ENCODE measurements at places on chromosomes 7 and 10. TPM values are rescaled to one million over a fixed set of nuclear protein-coding genes. Genes with fewer than 3 reads are reported as not detected.

DNA sequence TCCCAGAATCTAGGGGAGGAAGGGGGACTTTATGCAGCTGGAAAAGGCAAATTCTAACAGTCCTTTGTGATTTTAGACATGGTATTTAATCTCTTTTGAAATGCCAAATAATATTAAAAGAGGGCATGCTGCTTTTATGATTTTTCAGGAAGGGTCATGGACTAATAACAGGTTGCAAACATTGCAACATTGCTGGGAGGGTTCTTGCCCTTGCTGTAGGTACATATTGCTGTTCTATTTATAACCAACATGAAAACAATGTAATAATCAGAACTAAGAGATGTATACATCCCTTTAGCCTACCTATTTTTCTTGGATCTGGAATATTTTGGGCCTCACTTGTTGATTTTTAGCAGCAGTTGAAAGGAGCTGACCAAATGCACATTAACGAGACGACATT lies 411.6 kb downstream of the KCNMA1 start:
- no peak overlapping the region for H3K4me3 ChIP-seq
- no peaks in the 10 kb centered on the region for H3K36me3 ChIP-seq
- DNase-seq: no peak
- no peak overlapping the region for H3K27ac ChIP-seq
- no peaks in the 10 kb centered on the region for H3K27me3 ChIP-seq
- no peaks in the 10 kb centered on the region for H3K4me1 ChIP-seq

Gene PLEKHA1
- total RNA-seq: 12.9 TPM

Gene ANKRD30A
- total RNA-seq: not detected

GRCh38 chr7:142188154-142188553 lies 69.7 kb downstream of the PRSS58 start:
- no peaks in the 10 kb centered on the region for H3K36me3 ChIP-seq
- peaks cover 5% of the 10 kb centered on the region for H3K4me1 ChIP-seq
- peaks cover 4% of the 10 kb centered on the region for H3K27me3 ChIP-seq
- no peak for DNase-seq

Gene CYP3A5
- not detected for total RNA-seq

Gene SFRP5
- not detected for total RNA-seq

DNA sequence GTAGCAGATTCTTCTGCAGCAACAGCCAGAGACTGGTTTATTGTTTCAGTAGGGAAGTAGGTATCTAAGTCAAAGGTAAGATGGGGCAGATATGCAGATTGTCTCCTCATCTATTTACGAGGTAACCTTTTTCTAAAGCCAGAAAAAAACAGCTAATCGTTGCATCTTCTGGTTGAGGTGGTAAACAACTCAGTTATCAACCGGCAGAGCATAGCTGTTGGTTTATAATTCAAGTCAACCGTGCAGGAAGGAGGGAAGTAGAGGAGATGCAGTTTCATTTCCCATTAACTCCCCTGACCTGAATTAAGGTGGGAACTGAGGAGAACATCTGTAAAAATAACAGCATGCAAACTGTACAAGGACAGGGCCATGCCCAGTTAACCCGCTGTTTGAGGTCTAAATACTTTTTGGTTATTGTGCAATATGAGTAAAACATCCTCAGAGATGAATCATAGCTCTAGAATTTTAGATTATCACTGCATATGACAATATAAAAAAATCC lies 156.5 kb upstream of the ITGB1 start:
- H3K36me3 ChIP-seq: peaks cover 5% of the 10 kb centered on the region
- peak overlapping the region; percentile 75 for H3K27ac ChIP-seq
- peaks cover 4% of the 10 kb centered on the region for H3K27me3 ChIP-seq
- H3K4me3 ChIP-seq: peak overlapping the region; percentile 47

Gene GDF2
- not detected for total RNA-seq

Gene UCMA
- total RNA-seq: not detected

GRCh38 chr7:64611717-64612116 lies 48.8 kb upstream of the ZNF680 start:
- H3K4me1 ChIP-seq: no peaks in the 10 kb centered on the region
- no peak for DNase-seq
- no peaks in the 10 kb centered on the region for H3K27me3 ChIP-seq
- H3K4me3 ChIP-seq: no peak overlapping the region
- no peak overlapping the region for H3K27ac ChIP-seq

- H3K4me3 ChIP-seq: no peak overlapping the region
- no peaks in the 10 kb centered on the region for H3K27me3 ChIP-seq
These were observed 31.5 kb upstream of the RSBN1L start for GRCh38 chr7:77664715-77665114.

GRCh38 chr10:69747179-69747578 lies 54.5 kb upstream of the COL13A1 start:
- no peak overlapping the region for H3K4me3 ChIP-seq
- H3K36me3 ChIP-seq: no peaks in the 10 kb centered on the region
- no peak for DNase-seq
- no peaks in the 10 kb centered on the region for H3K4me1 ChIP-seq
- H3K27ac ChIP-seq: no peak overlapping the region

Gene SLC25A40
- 47.9 TPM for total RNA-seq

DNA sequence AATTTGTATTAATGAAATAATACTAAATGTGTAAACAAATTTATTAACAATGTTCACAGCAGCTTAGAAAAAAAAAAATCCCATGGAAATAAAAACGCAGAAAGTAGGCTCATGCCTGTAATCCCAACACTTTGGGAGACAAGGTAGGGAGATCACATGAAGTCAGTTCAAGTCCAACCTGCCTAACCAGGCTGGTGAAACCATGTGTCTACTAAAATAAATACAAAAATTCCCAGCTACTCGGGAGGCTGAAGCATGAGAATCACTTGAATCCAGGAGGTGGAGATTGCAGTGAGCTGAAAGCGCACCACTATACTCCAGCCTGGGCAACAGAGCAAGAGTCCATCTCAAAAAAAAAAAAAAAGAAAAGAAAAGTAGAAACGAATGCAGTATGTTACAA lies 36.2 kb downstream of the LARP4B start:
- no peak overlapping the region for H3K4me3 ChIP-seq
- peaks cover 30% of the 10 kb centered on the region for H3K4me1 ChIP-seq
- H3K27ac ChIP-seq: no peak overlapping the region
- no peaks in the 10 kb centered on the region for H3K27me3 ChIP-seq
- no peak for DNase-seq

Gene CALN1
- total RNA-seq: not detected

DNA sequence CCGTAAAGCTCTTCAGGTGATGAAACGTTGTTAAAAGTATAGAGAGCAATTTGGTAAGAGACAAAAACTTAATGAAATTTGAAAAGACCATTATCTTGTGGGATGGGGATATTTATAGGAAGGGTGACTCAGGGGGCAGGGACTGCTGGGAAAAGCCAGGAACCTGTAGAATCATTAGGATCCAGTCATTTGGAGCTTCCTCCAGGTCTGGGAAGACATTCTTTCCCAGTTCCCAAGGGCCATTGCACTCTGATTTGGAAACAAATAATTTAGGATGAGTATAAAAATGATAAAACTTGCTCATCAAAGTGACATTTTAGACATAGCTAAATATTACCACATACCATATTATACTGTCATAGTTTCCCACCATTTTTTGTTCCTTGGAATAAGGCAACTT lies 143.9 kb downstream of the PFKFB3 start:
- H3K27ac ChIP-seq: peak overlapping the region; percentile 99
- no peak for DNase-seq
- no peaks in the 10 kb centered on the region for H3K27me3 ChIP-seq
- H3K4me1 ChIP-seq: peaks cover 57% of the 10 kb centered on the region

DNA sequence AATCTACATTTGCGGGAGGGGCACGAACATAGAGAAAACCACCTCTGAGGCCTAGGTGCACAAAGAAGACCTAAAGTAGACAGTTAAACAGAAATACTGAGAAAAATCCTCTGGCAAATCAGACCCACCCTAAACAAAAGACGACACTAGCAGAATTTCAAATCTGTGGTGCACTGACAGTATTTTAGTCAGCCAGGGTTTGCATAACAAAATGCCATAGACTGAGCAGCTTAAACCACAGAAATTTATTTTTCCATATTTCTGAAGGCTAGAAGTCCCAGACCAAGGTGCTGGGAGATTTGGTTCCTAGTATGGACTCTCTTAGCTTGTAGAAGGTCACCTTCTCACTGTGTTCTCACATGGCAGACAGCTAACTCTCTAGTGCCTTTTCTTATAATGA lies 26.3 kb downstream of the IPMK start:
- H3K4me3 ChIP-seq: no peak overlapping the region
- H3K36me3 ChIP-seq: peaks cover 25% of the 10 kb centered on the region
- peaks cover 37% of the 10 kb centered on the region for H3K4me1 ChIP-seq
- no peaks in the 10 kb centered on the region for H3K27me3 ChIP-seq

Gene C7orf57
- 0.90 TPM for total RNA-seq

DNA sequence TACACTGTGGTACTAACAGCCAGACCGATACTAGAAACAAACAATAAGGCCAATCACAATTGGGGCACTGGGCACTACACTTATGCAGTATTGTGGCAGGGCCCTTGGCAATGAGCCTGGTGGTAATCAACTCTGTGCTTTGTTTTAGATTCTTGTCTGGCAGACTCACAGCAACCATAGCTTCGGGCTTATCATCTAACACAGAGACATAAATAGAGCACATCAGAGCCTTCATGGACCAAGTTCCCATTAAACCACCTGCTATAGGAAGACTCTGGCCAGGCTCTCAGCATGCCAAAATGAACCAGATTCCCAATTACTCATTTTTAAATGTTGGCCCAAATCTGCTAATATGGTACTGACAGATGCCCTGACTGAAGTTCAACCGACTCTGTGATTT lies 218.6 kb downstream of the DGKI start:
- no peak overlapping the region for H3K27ac ChIP-seq
- H3K4me3 ChIP-seq: no peak overlapping the region
- no peaks in the 10 kb centered on the region for H3K4me1 ChIP-seq
- H3K27me3 ChIP-seq: peaks cover 8% of the 10 kb centered on the region
- no peak for DNase-seq

Gene SH2D4B
- total RNA-seq: not detected

GRCh38 chr7:154684666-154685563 lies 318.0 kb downstream of the PAXIP1 start:
- no peaks in the 10 kb centered on the region for H3K27me3 ChIP-seq
- no peak overlapping the region for H3K27ac ChIP-seq
- no peak overlapping the region for H3K4me3 ChIP-seq
- no peak for DNase-seq
- H3K36me3 ChIP-seq: no peaks in the 10 kb centered on the region
- H3K4me1 ChIP-seq: no peaks in the 10 kb centered on the region

Gene KLF6
- total RNA-seq: 144 TPM

GRCh38 chr7:12623223-12623622 lies 52.7 kb downstream of the SCIN start:
- peaks cover 18% of the 10 kb centered on the region for H3K27me3 ChIP-seq
- H3K4me1 ChIP-seq: no peaks in the 10 kb centered on the region
- DNase-seq: no peak
- no peak overlapping the region for H3K4me3 ChIP-seq
- no peaks in the 10 kb centered on the region for H3K36me3 ChIP-seq

DNA sequence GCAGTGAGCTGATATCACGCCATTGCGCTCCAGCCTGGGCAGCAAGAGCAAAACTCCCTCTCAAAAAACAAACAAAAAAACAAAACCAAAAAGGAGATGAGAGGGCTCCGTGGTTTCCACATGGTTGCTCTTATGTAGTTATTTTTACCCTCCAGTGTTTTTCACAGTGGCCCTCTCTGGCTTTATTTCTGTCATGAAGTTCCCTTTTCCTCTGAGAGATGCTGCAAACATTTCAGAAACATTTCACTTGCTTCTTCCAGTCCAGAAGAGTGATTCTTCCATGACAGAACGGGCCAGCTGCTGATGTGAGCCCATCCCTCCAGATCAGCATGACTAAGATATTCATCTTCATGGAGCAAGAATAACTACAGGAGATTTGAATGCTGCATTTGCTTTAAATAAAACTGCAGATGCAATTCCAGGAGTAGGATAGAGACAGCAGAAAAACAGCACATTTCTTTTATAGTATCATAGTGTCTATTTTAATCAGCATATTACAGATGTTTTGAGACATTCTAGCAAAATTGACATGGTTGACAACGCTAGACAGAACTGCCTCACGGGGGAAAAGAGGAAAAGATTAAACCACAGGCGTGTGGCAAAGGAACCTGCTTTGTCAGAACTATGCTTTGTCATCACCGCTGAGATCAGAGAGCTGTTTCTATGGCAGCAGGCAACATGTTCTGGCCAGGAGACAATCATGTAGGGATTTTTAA lies 40.3 kb downstream of the NRCAM start:
- peaks cover 35% of the 10 kb centered on the region for H3K27me3 ChIP-seq
- H3K27ac ChIP-seq: no peak overlapping the region

DNA sequence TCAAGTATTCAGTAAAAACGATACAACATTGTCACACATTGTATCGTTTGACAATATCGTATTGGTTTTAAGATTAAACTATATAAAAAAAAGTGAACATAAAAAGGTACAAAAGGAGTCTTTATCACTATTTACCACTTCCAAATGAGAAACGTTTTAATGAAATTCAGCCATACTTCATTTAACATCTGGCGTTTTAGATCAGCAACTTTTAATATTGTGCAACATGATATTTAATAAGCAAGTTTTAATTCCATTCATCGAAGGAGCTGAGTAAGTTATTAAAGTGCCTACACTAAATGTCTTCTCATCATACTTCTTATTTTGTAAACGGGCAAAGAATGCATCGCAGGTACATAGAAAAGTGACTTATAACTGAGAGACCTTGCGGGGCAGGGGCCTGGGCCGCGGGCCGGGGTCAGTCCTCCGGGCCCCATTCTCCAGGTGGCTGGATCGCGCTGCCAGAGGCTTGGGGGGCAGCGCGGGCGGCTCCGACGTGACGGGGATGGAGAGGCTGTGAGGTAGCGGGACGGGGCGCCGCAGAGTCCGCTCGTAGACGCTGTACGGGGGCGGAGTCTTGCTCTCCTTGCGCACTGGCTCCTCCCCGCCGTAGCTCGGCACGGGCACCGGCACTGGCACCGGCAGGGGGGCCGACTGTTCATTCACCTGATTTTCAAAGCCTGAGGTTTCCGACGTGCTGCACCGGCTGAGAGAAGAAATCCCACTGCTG lies 165.8 kb upstream of the IMMP2L start:
- DNase-seq: no peak
- H3K4me1 ChIP-seq: no peaks in the 10 kb centered on the region
- no peaks in the 10 kb centered on the region for H3K36me3 ChIP-seq
- peaks cover 3% of the 10 kb centered on the region for H3K27me3 ChIP-seq
- no peak overlapping the region for H3K4me3 ChIP-seq

DNA sequence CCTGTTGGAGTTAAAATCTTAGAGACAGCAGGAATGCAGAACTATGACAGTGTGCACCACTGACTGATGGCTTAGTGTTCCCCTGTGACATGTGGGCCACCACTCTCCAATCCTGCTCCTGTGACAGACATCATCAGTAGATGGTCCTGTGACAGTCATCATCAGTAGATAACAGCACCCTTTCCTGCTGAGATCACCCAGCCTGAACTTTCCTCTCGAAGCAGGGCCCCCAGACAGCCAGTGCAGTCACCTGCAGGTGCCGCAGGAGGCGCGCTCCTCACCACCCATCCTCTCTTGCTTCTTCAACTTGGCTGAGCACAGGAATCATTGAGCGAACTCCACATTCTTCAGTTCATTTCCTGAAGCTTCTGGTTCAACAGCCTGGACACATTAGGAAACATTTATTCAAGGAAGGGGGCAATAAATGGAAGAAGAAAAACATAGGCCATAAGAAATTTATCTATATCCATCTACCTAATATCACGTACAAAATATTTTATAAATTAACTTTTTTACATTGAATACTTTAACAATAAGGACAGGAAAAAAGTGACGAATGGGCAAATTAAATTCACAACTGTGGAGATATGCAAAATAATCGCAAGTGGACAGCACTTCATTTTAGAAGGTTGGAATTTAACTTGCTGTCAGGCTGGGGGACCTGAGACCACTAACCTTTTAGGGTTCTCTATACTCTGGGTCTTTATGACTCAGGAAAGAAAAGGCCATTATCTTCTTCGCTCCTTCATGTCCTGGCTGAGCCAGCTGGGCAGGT lies 32.0 kb upstream of the MKI67 start:
- no peak overlapping the region for H3K27ac ChIP-seq
- peaks cover 6% of the 10 kb centered on the region for H3K4me1 ChIP-seq
